Stimulated activated CD8-positive, alpha-beta memory T cell treated with anti-CD3 and anti-CD28 coated beads, Interleukin-12 subunit alpha, Interleukin-12 subunit beta, amount 100 ng/mL, for 4 hours (primary cell): ENCODE measurements at places on chromosomes 11 and 22.
A peak's percentile ranks its signal among the peaks of the same experiment; 100 is the strongest.

GRCh38 chr11:60988658-60989057 lies 17.2 kb downstream of the CD6 start:
- DNase-seq: no peak

GRCh38 chr11:2477254-2477653 lies 32.4 kb downstream of the KCNQ1 start:
- DNase-seq: no peak

- DNase-seq: no peak
Observed at GRCh38 chr22:22703715-22704114, 59.3 kb downstream of the GGTLC2 start.

- no peak for DNase-seq
Observed at GRCh38 chr11:33608386-33608785, 92.2 kb downstream of the C11orf91 start.

DNA sequence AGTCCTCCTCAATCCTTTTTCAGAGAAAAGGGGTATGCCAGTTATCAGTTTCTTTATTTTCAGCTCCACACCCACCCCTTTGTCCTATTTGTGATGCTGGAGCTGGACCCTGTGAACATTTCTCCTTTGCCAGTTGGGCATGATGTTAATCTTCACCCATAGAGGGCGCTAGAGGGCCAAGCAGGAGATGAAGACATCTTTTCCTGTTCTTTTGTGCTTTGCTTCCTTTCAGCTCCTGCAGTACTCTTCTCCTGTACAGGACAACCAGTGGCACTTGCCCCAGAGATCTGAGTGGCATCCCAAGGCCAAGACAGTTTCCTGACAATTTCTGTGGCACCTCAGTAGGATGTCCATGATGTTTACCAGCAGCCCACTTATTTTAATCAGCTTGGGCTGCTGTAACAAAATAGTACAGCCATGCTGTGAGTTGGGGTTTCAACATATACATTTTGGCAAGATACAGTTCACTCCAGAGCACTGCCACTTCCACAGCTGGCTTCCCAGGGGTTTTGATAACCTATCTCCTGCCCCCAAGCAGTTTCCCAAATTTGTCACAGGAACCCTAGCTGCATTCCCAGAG lies 4.6 kb downstream of the SAA2 start:
- peak; percentile 8 for DNase-seq

GRCh38 chr11:97656356-97656755 lies 1266.5 kb downstream of the JRKL start:
- no peak for DNase-seq

DNA sequence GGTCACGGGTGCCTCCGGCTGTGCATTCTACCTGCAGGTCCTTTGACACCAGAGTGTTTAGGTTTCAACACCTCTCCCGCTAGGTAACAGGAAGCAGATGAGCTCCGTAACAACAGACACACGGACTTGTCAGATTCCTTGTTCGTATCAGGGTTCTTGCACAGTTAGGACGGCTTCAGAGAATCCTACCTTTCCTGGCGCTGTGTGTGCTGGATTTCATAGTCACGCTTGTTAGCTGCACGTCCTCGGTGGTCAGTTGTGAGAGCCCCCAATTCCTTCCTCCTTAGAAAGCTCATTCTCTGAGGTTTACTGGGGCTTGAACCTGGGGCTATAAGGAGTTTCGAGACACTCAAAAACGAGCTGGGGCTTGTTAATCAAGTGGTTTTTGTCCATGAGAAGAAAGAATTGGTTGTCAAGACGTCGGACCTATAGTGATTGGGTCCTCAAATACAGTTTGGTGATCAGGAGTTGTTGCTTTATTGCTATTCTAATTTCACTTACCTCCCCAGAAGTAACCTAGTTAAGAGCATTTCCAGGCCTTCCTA lies 664 bp downstream of the DDB2 start:
- no peak for DNase-seq

DNA sequence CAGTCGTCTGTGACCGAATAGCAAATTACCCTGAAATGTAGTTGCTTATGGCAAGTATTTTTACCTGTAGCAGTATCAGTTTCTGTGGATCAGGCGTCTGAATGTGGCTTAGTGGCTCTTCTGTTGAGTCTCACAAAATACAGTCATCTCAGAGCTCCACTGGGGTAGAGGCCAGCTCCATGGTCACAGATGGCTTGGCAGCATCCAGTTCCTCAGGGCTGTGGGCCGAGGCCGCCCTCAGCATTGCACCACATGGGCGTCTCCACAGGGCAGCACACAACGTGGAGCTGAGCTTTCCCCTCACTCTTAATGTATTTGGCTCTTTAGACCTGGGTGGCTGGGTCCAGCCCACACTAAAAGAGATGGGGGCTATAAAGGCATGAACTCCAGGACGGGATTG lies 57.8 kb downstream of the SBF1 start:
- no peak for DNase-seq

GRCh38 chr11:36030731-36031281 lies 86.9 kb downstream of the LDLRAD3 start:
- DNase-seq: no peak

- DNase-seq: no peak
Observed at GRCh38 chr22:29096736-29097669, 24.2 kb downstream of the KREMEN1 start.

GRCh38 chr22:48717883-48718817 lies 1109.5 kb downstream of the BRD1 start:
- DNase-seq: no peak

DNA sequence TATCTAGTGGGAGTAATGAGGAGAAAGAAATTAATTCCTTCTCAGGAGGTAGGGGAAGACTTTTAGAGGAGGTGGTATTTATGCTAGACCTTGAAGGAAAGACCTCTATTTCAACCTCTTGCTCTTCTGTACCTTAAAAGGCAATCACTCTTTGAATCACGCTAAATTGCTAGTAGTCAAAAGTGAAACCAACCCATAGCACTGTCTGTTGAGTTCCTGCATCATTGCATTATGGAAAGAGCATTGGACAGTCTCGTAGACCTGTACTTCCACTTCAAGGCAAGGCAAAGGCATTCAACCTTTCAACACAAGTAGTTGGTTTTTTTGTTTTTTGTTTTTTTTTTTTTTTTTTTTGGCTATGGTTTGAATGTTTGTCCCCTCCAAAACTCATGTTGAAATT lies 770.4 kb downstream of the ETS1 start:
- DNase-seq: no peak

DNA sequence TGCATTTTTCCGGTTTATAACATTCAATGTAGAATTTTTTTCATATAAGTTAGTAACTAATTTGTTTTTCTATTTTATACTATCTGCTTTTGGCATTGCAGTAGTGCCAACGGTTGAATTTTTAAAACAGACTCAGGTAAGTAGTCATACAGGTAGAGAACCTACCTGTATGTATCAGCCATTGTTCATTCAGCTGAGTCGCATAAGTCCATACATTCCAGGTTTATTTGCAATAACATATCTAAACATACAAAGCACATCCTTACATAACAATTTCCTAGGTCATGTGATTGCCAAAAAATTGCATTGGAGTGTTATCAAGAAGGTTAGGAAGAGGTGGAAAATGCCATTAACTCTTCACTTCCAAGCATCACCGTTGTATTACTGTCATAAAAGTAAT lies 1059.3 kb upstream of the CNTN5 start:
- DNase-seq: no peak

- DNase-seq: no peak
Observed at GRCh38 chr11:45247433-45247832, 38.7 kb downstream of the SYT13 start.

DNA sequence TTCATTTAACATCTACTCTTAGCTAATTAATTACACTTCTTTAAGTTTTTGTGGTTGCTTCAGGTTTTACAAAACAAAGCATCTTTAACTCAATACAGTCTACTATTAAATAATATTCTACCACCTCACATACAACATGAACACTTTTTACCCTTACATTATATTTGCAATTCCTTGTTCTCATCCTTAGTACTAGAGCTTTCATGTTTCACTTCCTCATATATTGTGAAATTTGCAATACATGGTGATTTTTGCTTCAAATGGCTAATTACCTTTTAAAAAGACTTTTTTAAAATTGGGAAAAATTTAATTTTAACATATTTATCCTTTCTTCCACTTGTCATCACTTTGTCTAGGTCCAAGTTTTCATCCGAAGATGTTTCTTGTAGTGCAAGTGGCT lies 37.5 kb downstream of the RSF1 start:
- DNase-seq: no peak

- no peak for DNase-seq
Observed at GRCh38 chr11:70092959-70093715, 15.0 kb downstream of the ANO1 start.

DNA sequence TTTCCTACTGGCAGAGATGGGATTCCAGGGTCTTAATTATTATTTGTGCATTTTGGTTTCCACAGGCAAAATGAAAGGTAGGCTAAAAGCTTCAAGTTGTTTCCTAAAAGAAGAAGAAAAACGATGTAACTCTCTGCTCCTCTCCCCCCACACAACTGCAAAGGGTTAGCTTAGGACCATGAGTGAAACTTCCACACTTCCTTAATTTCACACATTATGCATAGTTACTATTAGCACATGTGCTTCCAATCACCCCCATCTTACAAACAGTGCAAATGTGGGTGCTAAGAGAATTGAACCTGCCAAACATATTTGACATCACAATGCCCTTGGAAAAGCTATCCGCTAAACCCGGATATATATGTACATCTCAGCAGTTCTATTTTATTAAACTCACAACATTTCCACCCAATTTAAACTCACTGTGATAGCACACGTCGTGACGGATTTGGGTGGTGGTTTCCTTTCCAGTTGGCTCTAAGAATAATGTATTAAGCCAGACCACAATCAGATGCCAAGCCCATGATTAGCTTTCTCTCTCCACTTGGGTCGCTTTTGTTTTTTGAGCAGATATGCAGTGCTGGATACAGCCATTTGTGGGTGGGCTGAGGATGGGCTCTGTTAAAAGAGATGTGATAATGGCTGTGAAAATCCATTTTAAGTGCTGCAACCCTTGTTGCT lies 245.0 kb upstream of the POU2AF2 start:
- no peak for DNase-seq

- DNase-seq: no peak
Observed at GRCh38 chr11:19633276-19633675, 79.4 kb upstream of the NAV2 start.

- no peak for DNase-seq
Observed at GRCh38 chr11:72309074-72309598, 65.2 kb upstream of the PHOX2A start.

- DNase-seq: no peak
Observed at GRCh38 chr22:41952713-41953112, 763 bp downstream of the SMIM45 start.

GRCh38 chr11:17612221-17613188 lies 65.4 kb downstream of the OTOG start:
- no peak for DNase-seq

DNA sequence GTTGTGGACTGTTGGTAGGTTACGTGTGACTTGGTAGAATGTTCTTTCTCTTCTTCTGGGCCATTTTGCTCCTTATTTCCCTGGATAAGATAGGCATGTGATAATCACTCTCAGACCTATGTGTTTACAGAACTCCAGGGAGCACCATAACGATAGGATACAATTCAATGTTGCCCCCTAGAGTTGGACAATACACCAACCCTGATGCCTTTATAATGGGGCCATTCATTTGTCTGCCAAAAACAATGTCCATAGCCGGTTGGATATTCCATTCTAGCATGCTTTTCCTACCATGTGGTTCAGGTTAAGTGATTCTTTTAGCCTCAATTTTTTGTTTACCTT lies 60.5 kb downstream of the APIP start:
- no peak for DNase-seq

DNA sequence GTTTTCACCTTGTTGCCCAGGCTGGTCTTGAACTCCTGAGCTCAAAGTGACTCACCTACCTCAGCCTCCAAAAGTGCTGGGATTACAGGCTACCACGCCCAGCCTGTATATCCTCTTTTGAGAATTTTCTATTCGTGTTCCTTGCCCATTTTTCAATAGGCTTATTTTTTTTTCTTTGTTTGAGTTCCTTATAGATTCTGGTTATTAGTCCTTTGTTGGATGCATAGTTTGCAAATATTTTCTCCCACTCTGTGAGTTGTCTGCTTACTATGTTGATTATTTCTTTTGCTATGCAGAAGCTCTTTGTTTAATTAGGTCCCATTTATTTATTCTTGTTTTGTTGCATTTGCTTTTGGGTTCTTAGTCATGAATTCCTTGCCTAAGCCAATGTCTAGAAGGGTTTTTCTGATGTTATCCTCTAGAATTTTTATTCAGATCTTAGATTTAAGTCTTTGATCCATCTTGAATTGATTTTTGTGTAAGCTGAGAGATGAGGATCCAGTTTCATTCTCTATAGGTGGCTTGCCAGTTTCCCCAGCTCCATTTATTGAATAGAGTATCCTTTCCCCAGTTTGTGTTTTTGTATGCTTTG lies 17.7 kb upstream of the ZBED5 start:
- DNase-seq: no peak

- DNase-seq: no peak
Observed at GRCh38 chr11:104898685-104899013, 389 bp upstream of the CASP12 start.

DNA sequence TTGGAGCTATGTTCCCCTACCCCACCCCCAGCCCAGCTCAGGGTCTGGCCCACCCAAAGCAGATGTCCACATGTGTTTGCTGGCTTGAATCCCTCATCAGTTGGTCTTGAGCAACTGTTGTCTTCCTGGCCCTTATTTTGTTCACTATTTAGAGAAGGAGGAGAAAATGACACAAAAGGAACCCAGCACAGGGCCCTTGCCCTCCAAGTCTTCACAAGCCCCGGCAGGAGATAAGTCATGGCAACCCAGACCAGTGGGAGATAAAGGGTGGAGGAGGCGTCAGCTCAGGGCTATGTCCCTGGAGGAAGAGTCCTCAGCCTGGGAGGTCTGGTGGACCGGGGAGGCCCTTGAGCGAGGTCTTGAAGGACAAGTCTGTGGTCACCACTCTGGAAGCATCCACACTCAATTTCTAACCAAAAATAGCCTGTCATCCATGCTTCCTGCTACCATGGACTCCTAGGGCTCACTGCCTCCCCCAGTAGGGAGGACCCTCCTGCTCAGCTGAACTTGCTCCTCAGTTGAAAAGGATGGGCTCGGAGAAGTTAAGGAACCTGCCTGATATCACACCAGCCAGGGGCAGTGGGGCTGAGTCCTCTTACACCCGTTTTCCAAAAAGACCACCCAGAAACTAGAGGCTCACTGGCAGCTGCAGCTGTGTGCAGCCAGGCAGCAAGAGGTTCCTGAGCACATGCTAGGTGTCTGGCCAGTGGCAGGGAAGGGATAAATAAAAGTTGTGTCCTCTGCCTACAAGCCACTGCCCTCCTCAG lies 1.8 kb upstream of the RAB3IL1 start:
- DNase-seq: no peak

- DNase-seq: no peak
Observed at GRCh38 chr11:72738199-72739141, 13.7 kb downstream of the ARAP1 start.

DNA sequence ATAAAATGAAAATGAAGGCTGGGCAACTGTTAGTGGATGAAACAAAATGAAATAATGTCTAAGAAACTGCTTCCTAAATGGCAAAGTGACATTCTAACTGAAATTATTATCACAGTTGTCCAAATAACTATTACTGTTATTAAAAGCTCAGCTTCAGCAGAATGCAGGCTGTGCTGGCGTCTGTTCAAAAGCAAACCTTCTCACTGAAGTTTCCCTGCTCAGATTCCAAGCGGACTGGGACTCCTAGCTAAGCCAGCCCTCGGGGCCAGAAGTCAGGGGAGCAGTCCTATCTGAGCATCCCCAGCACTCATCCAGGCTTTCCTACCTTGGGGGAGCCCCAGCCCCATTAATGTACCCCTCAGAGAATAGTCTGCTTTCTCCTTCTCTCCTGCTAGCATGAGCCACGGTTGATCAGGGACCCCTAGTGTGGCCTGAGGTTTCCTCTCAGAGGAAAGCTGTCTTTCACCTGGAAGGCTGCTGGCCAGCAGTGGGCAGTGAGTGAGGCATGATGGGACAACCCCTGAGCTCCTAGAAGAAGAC lies 1167.3 kb downstream of the TBC1D22A start:
- no peak for DNase-seq

- no peak for DNase-seq
Observed at GRCh38 chr11:1920128-1920908, 815 bp downstream of the TNNT3 start.
